ENCODE measurements at places on chromosomes 4 and X.

DNA sequence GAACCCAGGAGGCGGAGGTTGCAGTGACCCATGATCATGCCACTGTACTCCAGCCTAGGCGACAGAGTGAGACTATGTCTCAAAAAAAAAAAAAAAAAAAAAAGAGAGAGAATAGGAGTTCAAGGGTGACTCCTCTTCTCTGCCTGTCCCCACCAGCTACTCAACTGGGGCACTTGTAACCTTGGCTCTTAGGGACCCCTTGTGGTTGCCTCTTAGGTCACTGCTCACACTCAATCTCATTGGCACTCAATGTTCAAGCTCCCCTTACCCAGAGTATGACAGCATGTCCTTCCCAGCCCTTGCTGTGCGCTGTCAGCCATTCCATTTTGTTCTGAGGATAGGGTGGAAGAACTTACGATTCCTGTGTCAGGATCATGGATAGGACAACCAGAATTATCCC, 82.4 kb upstream of the BEND4 start:
- no peak for DNase-seq

- DNase-seq: no peak
Measured at GRCh38 chrX:129781680-129782495, 2.1 kb downstream of the SASH3 start.

DNA sequence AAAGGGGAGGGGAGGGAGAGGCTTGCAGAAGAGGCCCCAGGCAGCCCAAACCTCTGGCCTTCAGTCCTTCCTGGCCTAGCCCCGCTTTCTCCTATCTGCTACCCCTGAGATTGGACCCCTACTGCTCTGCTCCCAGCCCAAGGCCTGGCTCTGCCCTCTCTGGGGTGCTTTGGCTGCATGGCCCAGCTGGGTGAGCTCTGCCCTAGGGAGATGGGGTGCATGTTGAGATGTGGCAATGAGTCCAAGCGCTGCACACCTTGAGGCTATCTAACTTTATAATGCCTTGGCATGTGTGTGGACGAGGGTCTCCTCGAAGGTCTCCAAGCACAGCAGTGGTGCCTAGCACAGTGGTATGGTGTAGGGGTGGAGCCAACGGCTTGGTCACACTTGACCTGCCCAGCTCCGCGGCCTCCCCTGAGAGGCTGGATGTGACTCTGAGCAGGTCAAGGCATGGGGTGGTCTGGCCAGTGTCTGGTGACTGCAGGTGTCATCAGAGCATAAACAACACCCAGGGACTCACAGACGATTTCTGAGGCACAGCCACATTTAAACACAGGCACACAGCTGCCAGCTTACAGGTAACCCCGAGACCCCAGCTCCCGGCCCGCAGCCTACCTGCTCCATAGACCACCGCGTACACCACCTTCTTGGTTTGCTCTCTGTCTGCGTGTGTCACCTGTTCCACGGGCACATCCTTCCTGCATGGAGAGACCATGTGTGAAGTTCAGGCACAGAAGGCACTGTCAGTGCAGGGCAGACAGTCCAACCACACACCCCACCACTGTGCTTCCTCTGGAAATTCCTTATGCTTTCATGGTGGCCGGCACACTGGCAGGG, 36.3 kb downstream of the NAT8L start:
- DNase-seq: no peak

GRCh38 chrX:153628665-153629064, 18.3 kb upstream of the DUSP9 start:
- DNase-seq: no peak

- peak; percentile 5 for DNase-seq
Measured at GRCh38 chrX:40570346-40571093, 10.2 kb upstream of the ATP6AP2 start.

DNA sequence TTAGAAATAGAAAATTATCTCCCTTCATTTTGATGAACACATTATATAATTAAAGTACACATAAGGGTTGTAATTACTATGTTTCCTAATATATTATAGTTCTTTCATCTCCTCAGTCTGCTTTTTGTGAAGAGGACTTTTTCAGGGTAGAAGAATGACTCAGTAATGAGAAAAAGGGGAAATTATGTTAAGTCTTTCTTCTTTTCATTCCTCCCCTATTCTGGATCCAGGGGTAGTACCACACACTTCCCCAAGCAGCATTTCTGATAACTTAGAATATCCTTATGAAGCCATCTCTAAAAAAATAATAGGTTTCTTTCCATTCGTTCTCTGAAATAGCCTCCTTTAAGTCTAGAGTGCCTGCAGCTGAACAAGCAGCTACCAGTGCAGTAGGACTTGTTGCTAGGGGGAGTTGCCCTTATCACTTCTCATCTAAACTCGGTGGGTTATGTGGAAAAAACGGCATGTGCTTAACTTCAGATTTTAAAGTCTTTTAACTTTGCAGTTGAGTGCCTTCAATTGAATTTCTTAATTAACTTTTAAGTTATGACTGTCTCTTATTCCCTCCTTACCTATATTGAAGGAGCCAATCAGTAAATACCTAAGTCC, 184.8 kb downstream of the ARHGAP24 start:
- no peak for DNase-seq
